ENCODE measurements at places on chromosomes 1 and 21.

GRCh38 chr1:94721240-94721639 lies 98.9 kb upstream of the SLC44A3 start:
- DNase-seq = no peak

DNA sequence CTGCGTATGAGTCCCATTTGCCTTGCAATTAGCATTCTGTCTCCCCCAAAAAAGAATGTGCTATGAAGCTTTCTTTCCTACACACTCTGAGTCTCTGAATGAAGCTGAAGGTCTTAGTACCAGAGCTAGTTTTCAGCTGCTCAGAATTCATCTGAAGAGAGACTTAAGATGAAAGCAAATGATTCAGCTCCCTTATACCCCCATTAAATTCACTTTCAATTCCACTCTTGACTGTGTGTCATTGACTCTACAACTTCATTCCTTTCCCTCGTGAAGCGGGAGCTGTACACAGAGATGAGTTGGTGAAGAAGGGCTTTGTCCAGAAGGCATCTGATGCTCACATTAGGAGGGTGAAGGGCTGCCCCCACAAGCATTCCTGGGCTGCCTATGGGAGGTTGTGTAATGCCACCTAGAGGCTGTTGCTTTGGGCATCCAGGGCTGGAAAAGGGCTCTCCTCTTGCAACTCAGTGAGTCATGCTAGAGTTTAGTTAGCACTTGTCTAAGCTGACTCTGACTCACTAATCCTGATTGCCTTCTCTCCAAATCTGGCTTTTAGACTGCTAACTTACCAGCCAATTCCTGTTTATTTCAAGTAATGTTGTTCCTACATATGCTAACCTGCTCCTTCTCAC lies 1.8 kb downstream of the SPRR1B start:
- DNase-seq = peak; percentile 85

DNA sequence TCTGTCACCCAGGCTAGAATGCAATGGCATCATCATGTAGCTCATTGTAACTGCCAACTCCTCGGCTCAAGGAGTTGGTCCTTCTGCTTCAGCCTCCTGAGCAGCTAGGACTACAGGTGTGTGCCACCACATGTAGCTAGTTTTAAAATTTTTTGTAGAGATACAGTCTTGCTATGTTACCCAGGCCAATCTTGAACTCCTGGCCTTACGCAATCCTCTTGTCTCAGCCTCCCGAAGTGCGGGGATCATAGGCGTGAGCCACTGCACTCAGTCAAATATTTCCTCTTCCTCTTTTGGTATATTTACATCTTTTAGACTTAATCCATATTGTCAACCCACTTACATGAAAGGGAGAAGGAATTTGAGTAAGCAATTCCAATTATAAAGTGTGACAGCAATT lies 121.1 kb downstream of the EVI5 start:
- DNase-seq = no peak

GRCh38 chr1:185441605-185442004 lies 124.6 kb upstream of the IVNS1ABP start:
- peak; percentile 89 for DNase-seq

GRCh38 chr1:52007215-52008002 lies 16.9 kb upstream of the RAB3B start:
- no peak for DNase-seq

GRCh38 chr1:23470282-23471070 lies 13.5 kb downstream of the ASAP3 start:
- peak; percentile 66 for DNase-seq

DNA sequence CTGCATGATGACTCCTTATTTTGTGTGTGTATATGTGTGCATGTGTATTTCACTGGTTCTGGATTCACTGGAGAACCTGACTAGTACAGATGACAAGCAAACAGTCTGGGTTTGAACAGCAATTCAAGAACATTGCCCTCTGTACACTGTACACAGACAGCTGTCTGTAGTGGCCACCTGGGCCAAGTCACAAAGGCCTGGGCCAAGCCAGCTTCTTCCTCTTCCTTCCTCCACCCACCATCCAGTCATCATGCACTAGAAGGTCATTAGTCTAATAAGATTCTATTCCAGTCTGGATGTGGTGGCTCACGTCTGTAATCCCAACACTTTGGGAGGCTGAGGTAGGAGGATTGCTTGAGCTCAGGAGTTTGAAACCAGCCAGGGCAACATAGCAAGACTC lies 155.9 kb downstream of the ELAVL4 start:
- no peak for DNase-seq

DNA sequence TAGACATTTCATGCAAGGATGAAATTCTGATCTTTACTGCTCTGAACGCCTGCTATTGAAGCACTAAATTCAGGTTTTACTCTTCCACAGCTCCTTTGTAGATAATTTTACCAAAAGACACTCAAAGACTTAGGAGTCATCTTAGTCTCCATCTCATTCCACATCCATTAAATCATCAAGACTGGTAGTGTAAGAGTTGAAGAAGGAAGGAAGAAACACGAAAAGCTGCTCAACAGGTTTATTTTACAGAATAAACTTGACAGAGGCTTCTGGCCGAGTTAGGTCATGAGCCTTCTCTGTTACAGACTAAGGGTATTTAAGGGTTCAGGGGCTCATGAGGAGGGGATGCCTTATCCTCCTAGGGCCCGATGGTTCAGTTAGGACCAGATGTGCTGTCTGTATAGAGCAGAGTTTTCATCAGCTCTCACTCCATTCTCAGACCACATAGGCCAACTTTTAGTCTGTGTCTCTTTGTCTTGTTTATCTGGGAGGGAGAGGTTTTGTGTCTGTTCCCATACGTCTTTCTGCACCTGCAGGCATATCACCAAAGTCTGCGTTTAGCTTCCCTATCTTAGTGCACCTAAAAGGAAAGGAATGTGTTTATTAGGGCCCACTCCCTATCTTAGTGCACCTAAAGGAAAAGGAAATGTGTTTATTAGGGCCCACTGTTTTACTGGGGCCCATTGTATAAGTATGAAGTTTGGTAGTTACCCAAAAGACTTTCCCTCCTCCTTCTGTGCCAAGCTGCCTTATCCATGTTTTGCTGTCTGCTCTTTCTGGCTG lies 57.4 kb upstream of the RGS18 start:
- DNase-seq = no peak

DNA sequence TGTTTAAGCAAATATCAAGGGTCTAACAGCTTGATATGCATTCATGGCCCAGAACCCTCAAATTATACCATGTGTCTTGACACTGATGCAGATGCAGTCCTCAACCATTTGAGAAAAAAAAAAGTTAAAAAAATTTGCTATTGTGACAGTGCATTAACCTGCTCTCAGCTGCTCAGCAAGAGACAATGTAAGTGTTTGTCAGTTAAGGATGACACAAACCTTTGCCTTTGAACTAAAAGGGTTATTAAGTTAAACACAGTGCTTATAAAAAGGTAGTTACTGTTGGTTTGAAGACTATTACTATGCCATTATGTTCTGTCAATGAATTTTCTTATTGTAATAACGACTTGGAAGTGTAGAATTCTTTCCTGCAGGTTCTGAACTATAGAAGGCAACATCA lies 655.6 kb upstream of the NEGR1 start:
- no peak for DNase-seq

DNA sequence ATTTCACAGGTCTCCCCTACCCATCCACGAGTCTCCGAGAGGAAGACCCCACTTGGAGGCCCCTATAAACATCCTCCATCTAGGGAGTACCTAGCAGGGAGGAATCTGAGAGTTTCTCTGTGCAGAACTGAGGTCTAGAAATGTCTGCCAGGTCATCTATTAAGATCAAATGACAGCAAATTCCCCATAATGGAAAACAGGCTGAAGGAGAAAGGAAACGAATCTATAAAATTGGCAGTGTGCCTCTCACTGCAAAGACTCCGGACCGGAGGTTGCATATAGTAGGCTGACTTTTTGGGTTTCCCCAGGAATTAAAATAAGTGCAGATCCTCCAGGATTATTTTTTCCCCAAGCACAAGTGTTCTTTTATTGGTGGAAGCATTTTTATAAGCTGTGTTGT lies 57.7 kb downstream of the NMNAT2 start:
- no peak for DNase-seq

GRCh38 chr1:93079685-93080141 lies 630 bp downstream of the MTF2 start:
- peak; percentile 65 for DNase-seq

- no peak for DNase-seq
Measured at GRCh38 chr1:54557671-54558355, 9.8 kb downstream of the ACOT11 start.

- DNase-seq = peak; percentile 22
Measured at GRCh38 chr1:41240781-41241353, 1.2 kb downstream of the SCMH1 start.

GRCh38 chr1:167510881-167511280 lies 7.4 kb downstream of the CD247 start:
- no peak for DNase-seq

GRCh38 chr1:98870959-98871903 lies 133.4 kb downstream of the PLPPR5 start:
- peak; percentile 10 for DNase-seq

DNA sequence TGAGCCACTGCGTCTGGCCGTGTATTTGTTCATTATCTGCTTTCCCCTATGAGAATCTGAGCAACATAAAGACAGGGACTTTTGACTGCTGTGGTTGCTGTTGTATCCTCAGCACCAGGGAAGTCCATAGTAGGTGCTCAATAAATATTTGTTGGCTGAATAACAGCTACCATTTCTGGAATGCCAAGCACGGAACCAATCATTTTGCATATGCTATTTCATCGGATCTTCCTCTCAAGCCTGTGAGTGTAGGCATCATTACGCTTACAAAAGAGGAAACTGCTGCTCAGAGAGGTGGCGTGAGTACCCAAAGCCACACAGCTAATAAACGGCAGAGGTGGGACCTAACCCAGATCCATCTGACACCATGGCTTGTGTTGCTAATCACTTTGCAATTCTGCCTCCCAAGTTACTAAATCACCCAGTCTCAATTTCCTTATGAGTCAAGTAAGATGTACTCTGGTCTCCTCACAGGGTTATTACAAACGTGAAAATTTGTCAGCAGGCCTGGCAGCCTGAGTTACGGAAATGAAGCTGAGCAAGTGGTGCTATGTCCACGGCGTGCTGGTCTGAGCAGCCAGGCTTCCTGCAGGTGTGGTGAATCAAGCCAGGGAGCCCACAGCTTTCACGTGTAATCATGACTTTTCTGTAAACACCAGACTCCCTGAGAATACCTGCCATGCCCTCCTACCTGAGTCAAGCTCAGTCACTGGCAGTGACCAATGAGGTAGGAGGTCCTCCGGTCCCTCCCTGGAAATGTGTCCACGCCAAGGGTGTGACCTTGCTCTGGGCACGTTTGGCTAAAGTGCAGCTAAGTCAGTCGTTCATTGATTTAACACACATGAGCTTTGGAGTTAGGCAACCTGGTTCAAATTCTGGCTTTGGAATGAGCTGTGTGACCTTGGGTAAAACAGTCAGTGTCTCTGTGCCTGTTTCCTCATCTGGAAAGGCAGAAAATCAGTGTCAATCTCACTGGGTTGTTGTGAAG lies 4.8 kb upstream of the RHCE start:
- peak; percentile 59 for DNase-seq

DNA sequence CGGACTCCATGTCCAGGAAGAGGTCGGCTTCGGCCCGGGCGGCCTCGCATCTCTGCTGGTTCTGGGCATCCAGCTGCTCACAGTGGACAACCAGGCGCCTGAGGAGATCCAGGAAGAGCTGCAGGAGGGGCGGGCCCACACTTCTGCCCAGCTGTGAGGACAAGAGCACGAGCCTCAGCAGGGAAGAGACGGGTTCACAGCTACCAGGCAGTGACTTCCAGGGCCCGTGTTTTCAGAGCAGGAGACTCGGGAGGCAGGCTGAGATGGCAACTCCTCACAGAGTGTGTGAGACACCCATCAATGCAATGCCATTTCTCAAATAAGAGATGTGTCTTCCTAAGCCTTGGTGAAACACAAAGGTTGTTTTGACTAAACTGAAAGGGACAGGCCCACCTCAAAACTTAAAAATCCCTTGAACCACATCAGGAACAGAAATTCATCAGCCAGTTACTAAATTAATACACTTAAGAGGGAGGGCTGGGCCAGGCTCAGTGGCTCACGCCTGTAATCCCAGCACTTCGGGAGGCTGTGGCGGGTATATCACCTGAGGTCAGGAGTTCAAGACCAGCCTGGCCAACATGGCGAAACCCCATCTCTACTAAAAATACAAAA lies 43.4 kb downstream of the URB1 start:
- DNase-seq = no peak

All from ELR (cell line).